Neural cell (in vitro differentiated cells): ENCODE measurements at places on chromosomes 4 and X. TPM values are rescaled to one million over a fixed set of nuclear protein-coding genes. Genes with fewer than 3 reads are reported as not detected.

Gene TMA16
- 6.6 and 10.7 TPM in 2 replicates for polyA plus RNA-seq

Gene ITIH6
- not detected in 2 replicates for polyA plus RNA-seq

Gene PRPS1
- polyA plus RNA-seq: 60.8 and 65.2 TPM in 2 replicates

Gene SOWAHB
- not detected in 2 replicates for polyA plus RNA-seq

Gene MXRA5
- 0.28 and 0.32 TPM in 2 replicates for polyA plus RNA-seq

Gene CSN1S1
- polyA plus RNA-seq: not detected in 2 replicates

Gene PGAM4
- not detected in 2 replicates for polyA plus RNA-seq

Gene GPR50
- polyA plus RNA-seq: not detected in 2 replicates

Gene CDKL2
- 25.7 and 28.4 TPM in 2 replicates for polyA plus RNA-seq

Gene RWDD4
- polyA plus RNA-seq: 61.1 and 68.2 TPM in 2 replicates

Gene UGT2B11
- 0.10 and 0.22 TPM in 2 replicates for polyA plus RNA-seq

Gene MAGED4
- polyA plus RNA-seq: 320 and 389 TPM in 2 replicates

Gene CFI
- not detected in 2 replicates for polyA plus RNA-seq

Gene FAM149A
- 9.1 and 12.2 TPM in 2 replicates for polyA plus RNA-seq

Gene MID1
- 16.6 and 17.6 TPM in 2 replicates for polyA plus RNA-seq

Gene TNIP3
- 0.09 TPM in 1 of 2 replicates, not detected in the other for polyA plus RNA-seq

Gene PCDH10
- polyA plus RNA-seq: 37.0 and 38.5 TPM in 2 replicates

Gene ARAF
- 9.9 and 25.0 TPM in 2 replicates for polyA plus RNA-seq

Gene SSX3
- not detected in 2 replicates for polyA plus RNA-seq

Gene PPM1K
- 162 and 177 TPM in 2 replicates for polyA plus RNA-seq

Gene RPA4
- not detected in 2 replicates for polyA plus RNA-seq

Gene UGT2B10
- polyA plus RNA-seq: not detected in 2 replicates

Gene PDZD4
- 343 and 389 TPM in 2 replicates for polyA plus RNA-seq

Gene TAF7L
- 0.59 and 1.1 TPM in 2 replicates for polyA plus RNA-seq

Gene MAGEA12
- polyA plus RNA-seq: not detected in 2 replicates

Gene KLHL5
- 33.8 TPM in 2 replicates for polyA plus RNA-seq

Gene CPLX1
- polyA plus RNA-seq: 5.1 and 7.6 TPM in 2 replicates

Gene MAP9
- polyA plus RNA-seq: 32.9 and 36.0 TPM in 2 replicates

Gene PCDH19
- 8.2 and 8.4 TPM in 2 replicates for polyA plus RNA-seq

Gene OPN1MW2
- not detected in 2 replicates for polyA plus RNA-seq

Gene CCNG2
- 132 and 133 TPM in 2 replicates for polyA plus RNA-seq

Gene IGFBP7
- 0.33 TPM in 1 of 2 replicates, not detected in the other for polyA plus RNA-seq
